ENCODE measurements at places on chromosomes 1 and 21. TPM values are rescaled to one million over a fixed set of nuclear protein-coding genes. Genes with fewer than 3 reads are reported as not detected.

Gene S100B
- total RNA-seq: not detected

DNA sequence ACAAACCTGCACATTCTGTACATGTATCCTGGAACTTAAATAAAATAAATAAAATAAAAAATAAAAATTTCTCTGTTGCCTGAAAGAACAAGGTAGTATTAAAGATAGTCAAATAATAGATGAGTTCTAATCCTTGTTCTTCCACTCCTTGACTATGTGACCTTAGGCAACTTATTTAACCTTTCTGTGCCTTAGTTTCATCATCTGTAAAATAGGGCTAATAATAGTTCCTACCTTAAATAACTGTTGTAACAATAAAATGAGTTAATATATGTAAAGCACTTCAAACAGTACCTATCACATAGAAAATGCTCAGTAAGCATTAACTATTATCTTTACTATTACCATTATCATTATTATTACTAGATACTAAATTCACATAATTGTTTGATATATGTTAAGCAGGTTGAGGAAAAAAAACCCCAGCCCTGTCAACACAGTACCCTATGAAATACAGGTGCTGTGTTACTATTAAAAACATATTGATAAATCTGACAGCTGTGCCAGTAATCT is 23.1 kb downstream of the SASS6 start:
- DNase-seq: no peak

- no peak for DNase-seq
These were observed 550.7 kb downstream of the PTPRU start for GRCh38 chr1:29786791-29787732.

DNA sequence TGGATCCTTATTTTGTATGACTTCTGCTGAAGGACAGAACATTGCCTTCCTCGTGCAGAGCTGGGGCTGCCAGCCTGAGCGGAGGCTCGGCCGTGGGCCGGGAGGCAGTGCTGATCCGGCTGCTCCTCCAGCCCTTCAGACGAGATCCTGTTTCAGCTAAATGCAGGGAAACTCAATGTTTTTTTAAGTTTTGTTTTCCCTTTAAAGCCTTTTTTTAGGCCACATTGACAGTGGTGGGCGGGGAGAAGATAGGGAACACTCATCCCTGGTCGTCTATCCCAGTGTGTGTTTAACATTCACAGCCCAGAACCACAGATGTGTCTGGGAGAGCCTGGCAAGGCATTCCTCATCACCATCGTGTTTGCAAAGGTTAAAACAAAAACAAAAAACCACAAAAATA is 27.5 kb upstream of the KDM4A start:
- no peak for DNase-seq

DNA sequence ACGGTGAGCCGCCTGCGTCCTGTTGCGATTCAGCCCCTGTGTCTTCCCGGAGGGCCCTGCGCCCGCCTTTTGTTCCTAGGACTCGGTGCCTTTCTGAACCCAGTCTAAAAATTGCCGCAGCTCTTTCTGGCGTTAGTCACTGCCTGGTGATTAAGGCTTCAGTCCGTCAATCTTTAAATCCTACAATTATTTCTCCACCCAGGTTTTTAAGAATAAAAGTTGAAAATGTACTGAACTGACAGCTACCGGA is 16.2 kb upstream of the PDXK start:
- DNase-seq: no peak

DNA sequence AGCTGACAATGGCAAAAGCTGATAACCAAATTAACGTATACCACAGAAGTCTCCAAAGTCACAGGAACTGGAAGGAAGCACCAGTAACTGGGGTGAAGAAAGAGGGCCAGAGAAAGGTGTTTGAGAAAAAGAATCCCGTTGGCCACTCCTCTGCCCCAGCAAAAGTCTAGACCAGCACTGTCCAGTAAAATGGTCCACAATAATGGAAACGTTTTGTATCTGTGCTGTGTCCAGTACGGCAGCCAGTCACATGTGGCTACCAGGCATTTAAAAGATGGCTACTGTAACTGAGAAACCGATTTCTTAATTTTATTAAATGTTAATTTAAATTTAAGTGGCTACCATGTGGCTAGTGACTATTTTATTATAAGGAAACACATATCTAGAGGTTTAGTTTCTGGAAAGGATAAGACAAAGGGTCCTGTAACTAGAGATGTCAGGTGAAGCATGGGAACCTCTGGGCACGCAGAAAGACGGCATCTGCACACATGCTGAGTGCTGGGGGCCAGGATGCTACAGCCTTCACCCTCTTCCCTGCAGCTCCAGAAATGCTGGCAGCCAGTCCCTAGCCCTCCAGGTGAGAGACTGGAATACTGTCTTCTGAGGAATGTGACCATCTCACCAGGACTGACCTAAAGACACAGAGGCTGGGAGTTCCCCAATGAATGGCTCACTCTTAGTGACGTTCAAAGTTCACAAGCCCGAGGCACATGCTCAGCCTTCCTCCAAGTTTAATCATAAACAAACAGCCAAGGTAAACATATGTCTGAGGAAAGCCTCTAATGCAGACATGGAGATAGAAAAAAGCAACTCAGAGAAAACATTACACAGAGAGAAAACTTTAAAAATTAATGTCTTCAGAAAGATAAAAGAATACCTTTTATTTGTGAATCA is 50.7 kb downstream of the JAK1 start:
- DNase-seq: peak; percentile 95

- peak; percentile 76 for DNase-seq
These were observed 40.5 kb upstream of the KCNE1 start for GRCh38 chr21:34552360-34553098.

- DNase-seq: no peak
These were observed 125.8 kb upstream of the HOOK1 start for GRCh38 chr1:59688976-59689375.

- DNase-seq: no peak
These were observed 74.7 kb downstream of the FBXO2 start for GRCh38 chr1:11579506-11579905.

All from PC-3 (cell line).